ENCODE measurements at places on chromosomes 2 and 18.

DNA sequence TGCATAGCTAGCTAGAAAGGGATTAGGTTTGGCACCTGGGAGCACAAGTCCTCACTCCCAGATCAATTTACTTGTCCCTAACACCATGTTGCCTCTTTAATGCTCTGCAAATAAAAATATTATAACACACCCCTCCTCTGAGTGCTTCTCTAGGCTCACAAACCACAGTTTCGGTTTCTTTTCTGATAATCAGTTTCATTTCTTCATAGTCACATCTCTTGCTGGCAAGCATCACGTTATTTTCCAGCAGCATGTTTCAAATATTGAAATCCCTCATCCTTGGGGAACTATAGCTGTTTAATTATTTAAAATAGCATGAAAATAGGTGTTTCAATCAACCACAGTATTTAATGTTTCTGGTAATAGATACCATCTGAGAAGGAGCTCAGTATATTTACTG, 13.9 kb upstream of the SMCHD1 start:
- no peak for DNase-seq

DNA sequence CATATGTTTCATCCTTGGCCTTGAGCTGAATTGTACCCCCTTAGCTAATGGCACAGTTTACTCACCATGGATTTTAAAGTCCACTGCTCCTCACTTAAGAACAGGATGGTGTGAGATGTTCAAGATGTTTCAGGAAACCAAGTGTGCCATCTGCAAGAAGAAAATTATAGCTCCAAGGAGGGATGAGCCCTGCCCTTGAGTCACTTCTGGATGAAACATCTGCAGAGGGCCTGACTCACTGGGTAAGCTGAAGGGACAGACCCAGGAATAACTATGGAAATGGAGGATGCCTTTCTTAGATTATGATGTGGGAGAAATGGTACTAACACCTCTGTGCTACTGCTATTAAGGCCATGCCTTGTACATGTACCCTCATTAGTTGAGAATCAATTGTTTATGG, 6.4 kb downstream of the MARS2 start:
- DNase-seq, result no peak

DNA sequence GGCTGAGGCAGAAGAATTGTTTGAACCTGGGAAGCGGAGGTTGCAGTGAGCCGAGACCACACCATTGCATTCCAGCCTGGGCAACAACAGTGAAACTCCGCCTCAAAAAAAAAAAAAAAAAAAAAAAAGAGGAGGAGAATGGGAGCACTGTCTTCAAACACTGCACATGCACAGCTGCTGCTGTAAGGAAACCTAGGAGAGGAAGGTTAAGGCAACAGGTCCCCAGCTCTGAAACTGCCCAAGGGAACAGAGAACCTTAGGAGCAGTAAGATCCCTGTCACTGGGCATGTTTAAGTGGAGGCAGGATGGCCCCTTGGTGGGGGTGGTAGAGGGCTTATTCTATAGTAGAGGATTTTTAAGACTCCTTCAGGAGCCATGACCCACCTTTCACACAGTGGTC, 111.2 kb downstream of the CLIP4 start:
- no peak for DNase-seq

GRCh38 chr2:229152674-229153073, 118.4 kb downstream of the PID1 start:
- no peak for DNase-seq

DNA sequence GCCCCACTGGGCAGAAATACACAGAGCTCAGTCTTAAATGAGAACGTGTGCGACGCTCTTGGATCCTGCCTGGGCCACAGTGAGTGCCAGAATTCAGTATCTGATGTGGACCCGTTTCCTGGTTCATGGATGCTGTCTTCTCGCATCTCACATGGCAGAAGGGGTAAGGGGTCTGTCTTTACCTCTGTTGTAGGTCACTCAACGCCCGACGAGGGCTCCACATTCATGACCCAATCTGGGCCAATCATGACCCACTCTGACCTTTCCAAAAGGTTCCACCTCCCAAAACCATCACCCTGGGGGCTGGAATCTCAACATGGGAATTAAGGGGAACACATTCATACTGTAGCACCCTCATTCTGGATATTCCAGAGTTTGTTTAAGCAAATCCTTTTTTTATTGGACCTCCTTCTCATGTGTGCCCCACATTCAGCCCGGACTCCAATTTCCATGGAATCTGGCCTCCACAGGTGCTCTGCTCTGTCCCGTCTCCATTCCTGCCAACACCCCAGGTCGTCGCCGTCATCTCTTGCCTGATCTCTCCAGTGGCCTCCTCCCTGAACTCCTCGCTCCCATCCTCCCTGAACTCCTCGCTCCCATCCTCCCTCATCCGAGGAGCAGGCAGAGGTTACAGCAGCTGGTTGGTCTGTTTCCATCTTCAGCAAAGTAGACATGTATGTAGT, 78.9 kb upstream of the OTOS start:
- no peak for DNase-seq

GRCh38 chr2:64644458-64645382, 9.0 kb downstream of the SERTAD2 start:
- DNase-seq, result peak; percentile 42

GRCh38 chr2:193793914-193794313, 1599.2 kb upstream of the TMEFF2 start:
- no peak for DNase-seq

DNA sequence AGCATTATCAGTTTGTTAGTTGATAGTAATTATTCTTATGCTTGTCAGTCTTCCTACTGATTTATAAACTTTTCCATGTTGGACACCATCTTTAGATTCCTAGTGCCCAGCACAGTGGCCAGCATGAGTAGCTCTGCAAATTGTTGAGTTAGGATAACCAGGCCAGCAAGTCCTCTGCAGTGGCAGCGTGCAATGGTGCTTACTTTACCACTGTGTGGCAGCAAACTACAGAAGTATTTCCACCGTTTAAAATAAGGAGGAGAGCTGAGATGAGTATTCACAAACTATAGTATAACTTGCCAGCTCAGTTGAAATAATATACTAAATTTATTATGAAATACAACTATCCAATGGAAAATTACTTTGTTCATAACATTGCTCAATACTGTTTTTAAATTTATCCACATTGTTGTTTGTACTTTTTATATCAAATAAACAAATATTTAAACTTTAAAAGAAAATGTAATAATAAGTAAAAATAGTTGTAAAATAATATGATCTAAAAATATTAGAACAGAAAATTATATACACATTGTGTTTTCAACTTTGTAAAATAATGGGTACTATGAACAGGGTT, 9.3 kb upstream of the THADA start:
- DNase-seq, result peak; percentile 38

DNA sequence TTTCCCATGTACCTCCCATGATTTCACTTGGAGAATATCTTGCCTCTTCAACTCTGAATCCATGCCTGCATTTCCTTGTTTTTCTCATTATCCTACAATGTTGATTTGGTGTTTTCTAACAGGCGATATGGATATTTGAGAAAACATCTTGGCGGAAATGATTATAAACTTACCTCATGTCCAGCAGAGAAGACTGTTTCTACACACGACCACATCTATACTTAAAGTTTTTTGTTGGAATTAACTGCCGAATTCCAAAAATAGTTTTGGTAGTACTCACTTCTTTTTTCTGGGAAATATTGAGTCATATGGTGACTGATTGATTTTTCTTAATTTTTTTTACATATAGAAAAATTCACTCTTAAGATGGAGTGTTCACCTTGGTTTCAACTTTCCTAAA, 41.4 kb upstream of the TMEFF2 start:
- no peak for DNase-seq

DNA sequence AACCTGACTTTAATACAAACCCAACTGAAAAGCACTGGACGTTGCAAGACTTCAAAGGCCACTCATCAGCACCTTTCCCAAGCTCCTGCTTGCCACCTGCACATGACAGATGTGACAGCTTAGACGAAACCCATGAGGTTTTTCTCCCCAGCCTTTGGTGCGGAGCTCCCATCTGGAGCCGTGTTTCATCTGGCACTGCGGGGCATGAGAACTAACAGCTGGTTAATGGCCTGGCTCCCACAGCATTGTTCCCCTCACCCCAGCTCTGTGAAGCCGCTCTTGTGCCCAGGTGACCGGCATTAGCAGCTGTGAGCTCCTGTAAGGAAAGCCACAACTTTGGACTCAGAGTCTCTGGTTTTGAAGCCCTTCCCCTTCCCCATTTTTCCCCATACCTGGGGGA, 50.9 kb downstream of the GALR1 start:
- DNase-seq, result no peak

- DNase-seq, result peak; percentile 50
Measured at GRCh38 chr2:46394649-46395510, 84.5 kb upstream of the TMEM247 start.

DNA sequence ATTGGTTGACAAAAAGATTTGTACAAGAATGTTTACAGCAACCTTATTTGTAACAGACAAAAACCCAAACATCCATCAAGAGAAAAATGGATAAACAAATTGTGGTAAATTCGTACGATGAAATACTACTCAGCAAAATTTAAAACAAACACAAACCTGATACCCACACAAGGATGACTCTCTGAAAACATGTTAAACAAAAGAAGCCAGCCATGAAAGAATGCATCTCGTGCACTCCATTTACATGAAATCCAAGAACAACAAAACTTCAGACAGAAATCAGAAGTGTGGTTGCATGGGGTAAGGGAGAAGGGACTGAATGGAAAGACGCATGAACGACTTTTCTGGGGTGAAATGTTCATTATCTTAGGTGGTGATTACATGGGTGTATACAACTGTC, 93.4 kb downstream of the SLC25A12 start:
- no peak for DNase-seq

- DNase-seq, result no peak
Measured at GRCh38 chr2:16188261-16188890, 248.0 kb downstream of the MYCN start.

GRCh38 chr2:20992201-20992711, 51.6 kb downstream of the APOB start:
- DNase-seq, result no peak

- DNase-seq, result no peak
Measured at GRCh38 chr18:5150894-5151293, 46.2 kb downstream of the AKAIN1 start.

DNA sequence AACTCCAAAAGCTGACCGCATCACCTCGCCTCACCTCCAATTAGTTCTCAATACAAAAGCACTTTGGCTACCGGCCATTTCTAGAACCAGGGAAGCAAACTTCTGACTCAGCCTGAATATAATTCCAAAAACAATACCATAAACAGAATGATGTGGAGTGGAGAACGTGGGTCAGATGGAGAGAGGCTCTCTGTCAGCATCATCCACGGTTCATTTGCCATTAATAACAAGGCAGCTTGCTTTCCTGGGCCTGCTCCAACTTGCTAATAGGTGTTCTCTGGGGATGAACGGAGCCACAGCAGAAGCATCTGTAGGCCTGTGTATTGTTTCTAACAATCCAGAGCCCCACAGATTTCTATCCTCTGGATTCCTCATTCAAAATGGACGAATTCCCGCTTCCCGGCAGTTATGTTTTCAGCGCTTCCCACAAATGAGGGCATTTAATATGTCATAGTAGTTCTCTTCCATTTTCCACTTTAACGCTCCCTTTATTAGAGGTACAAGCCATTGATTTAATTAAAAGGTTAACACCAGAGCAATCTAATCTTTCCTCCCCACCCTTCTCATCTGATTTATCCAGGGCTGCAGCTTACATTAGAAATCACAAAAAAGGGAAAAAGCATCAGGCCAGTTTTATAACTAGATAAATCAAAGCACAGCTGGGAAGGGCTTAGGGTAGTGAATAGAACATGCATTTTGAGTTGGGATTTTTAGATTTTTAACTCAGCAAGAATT, 23.2 kb upstream of the CNTNAP5 start:
- no peak for DNase-seq

GRCh38 chr2:16037808-16038457, 97.6 kb downstream of the MYCN start:
- no peak for DNase-seq

- no peak for DNase-seq
Measured at GRCh38 chr2:232242316-232242715, 136.2 kb upstream of the ALPP start.

DNA sequence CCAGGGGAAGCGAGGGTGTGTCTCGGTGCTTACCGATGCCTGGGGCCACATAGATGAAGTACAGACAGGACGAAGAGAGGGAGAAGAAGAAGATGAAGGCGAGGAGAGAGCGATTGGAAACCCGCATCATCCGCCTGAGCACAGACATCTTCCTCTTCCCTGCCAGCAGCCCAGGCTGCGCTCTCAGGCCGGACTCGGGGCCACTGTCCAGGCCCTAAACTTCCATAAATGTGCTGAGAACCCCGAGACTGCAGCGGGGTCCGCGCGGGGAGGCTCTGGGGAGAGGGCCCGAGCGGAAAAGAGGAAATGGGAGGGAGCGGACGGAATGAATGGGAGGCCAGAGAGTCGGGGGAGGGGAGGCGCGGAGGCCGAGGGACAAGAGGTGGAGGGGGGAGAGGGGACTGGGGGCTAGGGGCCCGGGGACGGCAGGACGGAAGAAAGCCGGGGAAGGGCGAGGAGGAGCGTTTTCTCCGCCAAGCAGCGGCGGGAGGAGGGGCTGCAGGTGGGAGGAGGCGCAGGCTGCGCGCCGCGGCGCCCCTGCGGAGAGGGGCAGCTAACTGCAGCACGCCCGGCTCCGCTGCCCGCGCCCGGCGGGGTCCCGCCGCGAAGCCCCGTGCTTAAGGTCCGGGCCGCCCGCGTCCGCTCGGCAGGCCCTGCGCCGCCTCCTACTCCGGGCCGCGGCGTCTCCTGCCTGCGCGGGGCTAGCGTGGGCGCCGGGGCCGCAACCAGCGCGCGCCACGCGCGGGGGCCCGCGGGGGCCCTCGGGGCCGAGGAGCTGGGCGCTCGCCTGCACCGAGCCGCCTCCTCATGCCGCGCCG, at the start of gene B4GALT6:
Gene B4GALT6, minus strand, starts transcription at position 303 of the 818 bp plus-strand sequence. Its CDS starts 155 bp downstream, at position 148.
- peak; percentile 26 for DNase-seq

DNA sequence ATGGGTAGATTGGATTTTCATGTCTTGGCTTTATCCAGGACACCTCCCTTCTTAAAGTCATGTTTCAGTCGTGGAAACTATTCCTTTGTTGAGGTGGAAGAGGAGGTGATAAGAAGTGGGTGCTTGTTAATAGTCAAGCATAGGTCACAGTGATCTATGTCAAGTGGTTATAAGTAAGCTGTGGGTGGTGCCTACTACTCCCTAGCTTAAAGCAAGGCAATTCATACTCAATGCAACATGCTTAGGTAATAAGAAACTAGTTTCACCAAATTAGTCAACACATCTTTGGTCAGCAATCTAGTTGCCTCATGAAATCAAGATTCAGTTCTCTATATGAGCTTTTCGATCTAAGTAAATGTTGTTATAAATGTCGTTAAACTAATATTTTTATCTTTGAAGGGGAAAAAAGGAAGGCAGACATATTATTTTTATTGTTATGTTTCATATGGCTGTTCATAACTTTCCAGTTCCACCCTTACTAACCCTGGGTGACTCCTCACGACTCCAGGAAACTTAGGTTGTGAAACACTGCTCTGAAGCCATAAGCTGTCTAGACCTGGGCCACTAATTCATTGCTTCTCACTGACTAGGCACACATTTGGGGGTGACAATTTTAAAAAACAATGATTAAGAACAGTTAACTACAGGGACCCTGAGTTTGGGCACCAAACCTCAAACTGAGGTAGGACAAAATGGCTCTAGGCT, 5.8 kb upstream of the ABCB11 start:
- DNase-seq, result no peak

Measured in T-helper 2 cell treated with Interferon-gamma antibody and Interleukin-4, amounts not matched to agents 5 μg/mL and 100 μg/mL, for 36 hours (primary cell).